Activated CD4-positive, CD25-positive, alpha-beta regulatory T cell (primary cell): ENCODE measurements at places on chromosomes 3 and 15.

GRCh38 chr3:109618766-109619378 lies 281.5 kb upstream of the DPPA4 start:
- DNase-seq, result no peak

DNA sequence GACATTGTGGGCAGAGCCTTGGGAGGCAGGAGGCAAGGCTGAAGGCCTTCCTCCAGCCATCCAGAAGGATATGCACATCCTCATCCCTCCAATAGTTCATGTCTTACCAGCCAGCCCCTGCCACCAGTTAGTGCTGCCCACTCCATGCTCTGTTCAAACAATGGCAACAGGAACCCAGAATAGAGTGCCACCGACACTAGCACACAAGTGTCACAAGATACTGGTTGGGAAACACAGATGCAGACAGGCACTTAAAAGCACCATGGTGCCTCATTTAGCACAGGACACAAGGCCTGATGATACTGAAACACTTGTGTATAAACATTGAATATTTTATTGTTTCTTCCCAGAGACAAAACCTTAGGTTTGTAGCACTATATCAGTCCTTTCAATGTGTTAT lies 56.5 kb upstream of the MYO5C start:
- no peak for DNase-seq

- DNase-seq, result no peak
Measured at GRCh38 chr3:14534516-14535191, 5.5 kb downstream of the GRIP2 start.

- no peak for DNase-seq
Measured at GRCh38 chr3:78660957-78661356, 1106.8 kb downstream of the ROBO1 start.

- no peak for DNase-seq
Measured at GRCh38 chr15:61916104-61916503, 144.1 kb downstream of the VPS13C start.

GRCh38 chr3:14885307-14885706 lies 62.1 kb upstream of the NR2C2 start:
- no peak for DNase-seq

DNA sequence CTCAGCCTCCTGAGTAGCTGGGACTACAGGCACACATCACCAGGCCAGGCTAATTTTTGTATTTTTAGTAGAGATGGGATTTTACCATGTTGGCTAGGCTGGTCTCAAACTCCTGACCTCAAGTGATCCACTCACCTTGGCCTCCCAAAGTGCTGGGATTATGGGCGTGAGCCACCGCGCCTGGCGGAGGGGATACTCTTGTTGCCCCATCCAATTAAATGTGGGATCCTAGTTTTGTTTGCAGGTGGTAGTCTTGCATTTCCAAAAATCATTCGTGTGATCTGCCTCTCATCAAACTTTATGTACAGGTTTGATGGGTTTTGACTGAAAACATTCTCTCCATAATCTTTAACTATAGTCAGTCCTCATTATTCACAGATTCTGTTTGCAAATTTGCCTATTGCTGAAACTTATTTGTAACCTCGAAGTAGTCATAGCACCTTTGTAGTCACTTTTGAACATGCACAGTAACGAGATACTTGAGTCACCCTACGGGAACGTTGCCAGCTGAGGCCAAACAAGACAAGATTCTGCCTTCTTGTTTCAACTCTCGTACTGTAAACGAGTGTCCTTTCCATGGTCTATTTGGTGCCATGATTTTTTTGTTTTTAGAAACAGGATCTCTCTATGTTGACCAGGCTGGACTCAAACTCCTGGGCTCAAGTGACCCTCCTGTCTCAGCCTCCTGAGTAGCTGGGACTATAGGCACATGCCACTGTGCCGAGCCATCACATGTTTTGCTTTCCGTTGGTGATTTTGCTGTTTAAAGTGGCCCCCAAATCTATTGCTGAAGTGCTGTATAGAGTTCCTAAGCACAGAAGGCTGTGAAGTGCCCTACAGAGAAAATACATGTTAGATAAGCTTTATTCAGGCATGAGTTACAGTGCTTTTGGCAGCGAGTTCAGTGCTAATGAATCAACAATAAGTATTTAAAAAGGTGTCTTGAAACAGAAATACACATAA lies 8.1 kb upstream of the MAPK6 start:
- no peak for DNase-seq

GRCh38 chr3:111837112-111837511 lies 22.0 kb upstream of the PHLDB2 start:
- no peak for DNase-seq

DNA sequence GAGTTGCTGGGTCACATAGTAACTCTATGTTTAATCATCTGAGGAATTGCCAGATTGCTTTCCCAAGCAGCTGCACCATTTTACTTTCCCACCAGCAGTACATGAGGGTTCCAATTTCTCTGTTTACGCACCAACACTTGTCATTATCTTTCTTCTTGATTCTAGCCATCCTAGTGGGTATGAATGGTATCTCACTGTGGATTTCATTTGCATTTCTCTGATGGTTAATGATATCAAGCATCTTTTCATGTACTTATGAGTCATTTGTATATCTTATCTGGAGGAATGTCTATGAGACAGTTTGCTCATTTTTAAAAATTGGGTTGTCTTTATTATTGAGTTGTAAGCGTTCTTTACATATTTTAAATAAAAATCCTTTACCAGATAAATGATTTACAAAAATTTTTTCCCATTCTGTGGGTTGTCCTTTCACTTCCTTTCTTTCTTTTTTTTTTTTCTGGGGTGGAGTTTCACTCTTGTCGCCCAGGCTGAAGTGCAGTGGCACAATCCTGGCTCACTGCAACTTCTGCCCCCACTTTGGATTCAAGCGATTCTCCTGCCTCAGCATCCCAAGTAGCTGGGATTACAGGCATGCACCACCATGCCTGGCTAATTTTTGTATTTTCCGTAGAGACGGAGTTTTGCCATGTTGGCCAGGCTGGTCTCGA lies 8.9 kb upstream of the SGO1 start:
- DNase-seq, result no peak

DNA sequence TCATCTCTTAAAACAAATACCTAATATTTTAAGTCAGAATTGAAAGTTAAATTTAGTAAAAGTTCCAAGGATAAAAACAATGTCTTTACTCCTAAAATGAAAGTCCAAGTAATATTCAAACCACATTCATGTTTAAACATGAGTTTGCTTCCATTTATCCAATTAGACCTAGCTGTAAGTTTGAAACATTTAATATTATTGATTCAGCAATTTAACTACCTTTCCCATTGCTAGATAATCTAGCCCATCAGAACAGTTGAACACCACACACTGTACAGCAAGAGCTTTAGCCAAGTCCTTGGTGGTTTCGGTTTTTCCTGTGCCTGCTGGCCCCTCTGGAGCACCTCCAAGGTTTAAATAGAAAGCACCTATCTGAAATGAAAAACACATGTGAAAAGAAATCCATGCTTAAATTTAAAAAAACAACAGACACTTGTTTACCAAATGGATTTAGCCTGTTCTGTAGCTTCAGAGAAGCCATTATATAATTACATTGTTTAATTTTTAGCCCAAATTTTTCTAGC lies 97.8 kb downstream of the DNAH12 start:
- no peak for DNase-seq

- DNase-seq, result no peak
Measured at GRCh38 chr3:69999140-70000027, at the start of gene SAMMSON. Gene SAMMSON, plus strand, starts transcription at chr3:69999733.
